CD4-positive, alpha-beta T cell treated with Interleukin-12 subunit alpha and Interleukin-12 subunit beta, for 1 hour (primary cell): ENCODE measurements at places on chromosomes 12 and 14.

GRCh38 chr14:75406856-75407255 is 21.0 kb upstream of the JDP2 start:
- no peak for DNase-seq

GRCh38 chr12:95484524-95484923 is 10.6 kb downstream of the METAP2 start:
- DNase-seq = no peak

GRCh38 chr12:12839003-12839395 is 25.9 kb downstream of the DDX47 start:
- DNase-seq = no peak

DNA sequence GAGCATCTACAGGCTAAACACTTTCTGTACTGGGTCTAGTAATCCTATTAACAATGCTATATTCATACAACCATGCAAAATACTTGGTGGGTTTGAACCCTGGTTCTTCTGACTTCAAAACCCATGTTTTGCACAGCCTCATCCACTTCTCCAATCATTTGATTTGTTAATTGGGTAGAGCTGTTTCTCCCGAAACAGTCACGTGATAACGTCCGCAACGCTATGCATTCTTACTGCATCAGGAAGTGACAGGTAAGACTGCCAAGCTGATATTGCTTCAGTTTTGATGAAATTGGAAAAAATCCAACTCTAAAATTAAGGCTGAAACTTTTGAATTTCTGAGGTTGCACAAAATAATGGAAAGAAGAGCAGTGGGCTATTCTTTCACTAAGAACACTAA is 30.4 kb upstream of the RNU6-7 start:
- DNase-seq = no peak

DNA sequence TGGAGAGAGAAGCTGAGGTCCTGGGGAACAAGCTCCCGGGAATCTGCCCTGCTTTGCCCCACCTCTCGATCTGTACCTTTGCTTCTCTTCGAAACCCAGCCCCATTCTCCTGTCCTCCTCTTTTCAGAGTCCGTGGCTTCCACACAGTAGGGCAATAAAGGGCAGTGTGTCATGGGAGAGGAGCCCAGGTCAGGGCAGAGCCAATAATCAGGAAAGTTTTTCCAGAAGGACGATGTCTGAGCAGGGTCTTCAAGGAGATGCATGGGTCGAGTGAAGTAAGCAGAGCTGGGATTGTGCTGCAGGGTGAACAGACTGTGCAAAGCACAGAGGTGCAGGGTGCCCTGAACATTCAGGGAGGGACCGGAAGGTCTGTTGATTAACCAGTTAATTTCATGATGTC is 22.1 kb upstream of the SERPINA4 start:
- no peak for DNase-seq

DNA sequence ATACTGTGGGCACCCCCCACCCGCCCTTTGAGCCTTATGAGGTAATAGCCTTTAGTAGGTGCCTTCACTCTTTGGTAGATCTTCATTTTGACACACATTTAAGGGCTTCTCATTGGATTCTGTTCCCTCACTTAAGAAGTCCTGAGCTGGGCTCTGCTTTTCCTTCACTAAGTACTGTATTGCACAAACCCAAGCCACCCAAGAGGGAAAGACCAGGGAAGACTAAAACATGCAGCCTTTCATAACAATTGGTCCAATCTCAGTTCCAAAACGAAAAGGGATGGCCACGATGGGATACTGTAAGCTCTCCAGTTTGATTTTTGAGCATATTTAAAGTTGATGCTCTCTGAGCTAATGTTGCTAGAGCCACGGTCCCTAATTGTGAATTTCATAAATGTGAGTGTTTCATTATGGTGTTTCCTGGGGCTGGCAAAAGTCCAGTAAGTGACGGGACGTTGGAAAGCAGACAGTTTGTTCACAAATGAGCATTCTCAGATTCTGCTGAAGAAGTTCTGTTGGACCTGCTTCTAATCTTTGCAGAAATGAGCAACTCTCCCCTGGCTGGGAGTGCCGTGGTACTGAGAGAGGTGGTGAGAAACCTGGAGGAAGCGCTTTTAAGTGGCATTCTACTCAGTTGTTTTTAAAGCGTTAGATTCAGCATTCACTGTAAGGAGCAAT is 9.4 kb downstream of the SSPN start:
- DNase-seq = no peak

- DNase-seq = no peak
Observed at GRCh38 chr12:47095446-47096236, 15.9 kb upstream of the AMIGO2 start.

DNA sequence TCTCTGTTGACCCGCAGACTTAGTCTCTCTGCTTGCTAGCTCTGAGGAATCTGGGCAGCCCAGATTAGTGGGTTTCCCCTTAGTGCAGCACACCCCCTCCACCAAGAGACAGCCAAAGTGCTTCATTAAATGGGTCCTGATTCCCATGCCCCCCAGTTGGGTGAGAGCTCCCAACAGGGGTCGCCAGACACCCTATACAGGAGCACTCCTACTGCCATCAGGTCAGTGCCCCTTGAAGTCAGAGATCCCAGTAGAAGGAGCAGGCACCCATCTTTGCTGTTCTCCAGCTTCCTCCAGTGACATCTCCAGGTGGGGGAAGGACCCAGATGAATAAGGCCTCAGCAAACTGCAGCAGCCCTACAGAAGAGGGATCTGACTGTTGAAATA is 36.7 kb upstream of the C14orf132 start:
- no peak for DNase-seq

DNA sequence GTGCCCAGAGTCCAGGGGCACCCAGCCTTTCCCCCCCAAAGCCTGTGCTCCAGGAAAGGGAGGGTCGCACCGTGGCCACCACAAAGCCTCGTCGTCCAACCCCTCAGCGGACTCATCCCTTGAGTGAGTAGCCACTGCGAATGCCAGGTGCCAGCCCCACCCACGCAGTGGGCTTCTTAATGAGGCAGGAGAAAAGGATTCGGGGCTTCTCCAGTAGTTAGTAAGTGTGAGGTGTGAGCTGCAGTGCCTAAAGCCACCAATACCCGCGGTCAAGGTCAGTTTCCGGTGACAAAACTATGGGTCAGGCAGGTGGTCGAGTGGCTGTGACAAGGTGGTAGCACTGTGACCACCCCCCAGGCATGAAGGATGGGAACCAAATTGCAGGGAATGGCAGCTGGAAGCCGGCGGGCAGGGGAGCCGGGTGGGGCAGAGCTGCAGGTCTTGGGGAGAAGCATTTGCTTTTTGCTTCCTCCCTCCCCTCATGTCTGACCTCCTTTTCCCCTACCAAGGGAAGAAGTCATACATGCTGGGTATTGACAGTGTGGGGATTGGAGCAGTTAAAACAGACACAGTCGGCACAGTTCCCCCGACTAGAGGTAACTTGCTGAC is 8.0 kb downstream of the RAN start:
- DNase-seq = no peak

DNA sequence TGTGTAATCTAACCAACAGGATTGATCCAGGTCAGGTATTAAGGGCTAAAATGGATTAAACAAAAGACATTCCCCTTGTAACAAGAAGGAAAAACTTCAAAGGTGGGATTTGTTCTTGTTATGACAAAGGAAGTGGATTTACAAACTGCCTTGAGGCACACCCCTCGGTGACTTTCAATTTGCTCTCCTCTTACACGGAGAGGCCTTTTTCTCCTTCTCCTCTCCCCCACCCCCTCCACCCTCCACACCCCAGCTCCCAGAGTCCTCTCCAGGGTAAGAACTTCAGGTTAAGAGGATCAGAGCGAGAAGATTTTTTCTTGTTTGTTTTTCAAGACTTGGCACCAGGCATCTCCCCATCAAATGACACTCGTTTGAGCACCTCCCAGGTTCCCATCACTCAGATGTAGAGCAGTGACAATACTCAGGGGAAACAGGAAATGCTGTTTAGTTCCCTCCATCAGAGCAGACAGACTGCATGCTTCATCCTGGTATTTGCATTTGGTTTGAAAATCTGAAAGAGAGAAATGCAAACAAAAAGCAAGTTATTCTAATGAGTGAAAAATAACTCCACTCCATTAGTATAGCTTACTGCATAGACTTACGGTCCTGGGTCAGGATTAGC is 77.6 kb upstream of the TMEM260 start:
- no peak for DNase-seq

DNA sequence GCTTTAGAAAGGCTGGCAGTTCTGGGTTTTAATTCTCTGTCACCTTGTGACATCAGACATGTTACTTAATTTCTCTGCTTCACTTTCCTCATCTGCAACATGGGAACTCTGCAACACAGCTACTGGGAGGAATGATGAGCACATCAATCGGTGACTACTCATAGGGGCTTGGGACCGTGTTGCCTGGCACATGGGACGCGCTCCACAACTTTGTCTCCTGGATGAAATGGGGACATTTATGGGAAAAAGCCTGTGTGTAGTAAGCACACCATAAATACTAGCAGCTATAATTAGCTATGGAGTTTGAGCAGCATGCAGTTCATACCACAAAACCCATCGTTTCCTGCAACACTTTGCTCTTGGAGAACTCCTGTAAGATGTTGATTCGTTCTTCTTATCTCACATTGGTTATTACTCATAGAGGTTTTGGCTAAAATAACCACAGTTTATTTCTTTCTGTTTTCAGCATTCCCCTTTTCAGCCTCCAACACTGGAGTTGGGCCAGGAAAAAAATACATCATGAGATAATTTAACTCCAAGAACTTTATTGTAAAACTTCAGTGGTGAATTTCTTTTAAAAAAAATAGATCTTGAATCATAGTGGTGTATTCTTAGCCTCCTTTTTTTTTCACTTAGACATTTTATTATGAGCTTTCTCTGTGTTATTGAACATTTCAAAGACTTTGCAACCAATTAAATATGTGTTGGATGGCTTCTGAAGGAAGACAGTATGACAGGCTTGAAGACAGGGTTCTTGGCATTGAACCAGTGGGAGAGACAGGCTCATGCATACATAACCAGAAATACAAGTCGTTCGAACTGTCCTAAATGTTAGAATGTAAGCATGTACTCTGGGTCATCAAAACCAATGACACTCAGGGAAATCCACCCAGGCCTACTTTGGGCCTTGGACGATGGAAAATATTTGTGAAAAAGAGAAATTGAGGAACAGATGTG is 72.7 kb downstream of the RIN3 start:
- DNase-seq = peak; percentile 66

GRCh38 chr14:24080888-24081738 is 9.8 kb downstream of the CPNE6 start:
- peak; percentile 70 for DNase-seq

DNA sequence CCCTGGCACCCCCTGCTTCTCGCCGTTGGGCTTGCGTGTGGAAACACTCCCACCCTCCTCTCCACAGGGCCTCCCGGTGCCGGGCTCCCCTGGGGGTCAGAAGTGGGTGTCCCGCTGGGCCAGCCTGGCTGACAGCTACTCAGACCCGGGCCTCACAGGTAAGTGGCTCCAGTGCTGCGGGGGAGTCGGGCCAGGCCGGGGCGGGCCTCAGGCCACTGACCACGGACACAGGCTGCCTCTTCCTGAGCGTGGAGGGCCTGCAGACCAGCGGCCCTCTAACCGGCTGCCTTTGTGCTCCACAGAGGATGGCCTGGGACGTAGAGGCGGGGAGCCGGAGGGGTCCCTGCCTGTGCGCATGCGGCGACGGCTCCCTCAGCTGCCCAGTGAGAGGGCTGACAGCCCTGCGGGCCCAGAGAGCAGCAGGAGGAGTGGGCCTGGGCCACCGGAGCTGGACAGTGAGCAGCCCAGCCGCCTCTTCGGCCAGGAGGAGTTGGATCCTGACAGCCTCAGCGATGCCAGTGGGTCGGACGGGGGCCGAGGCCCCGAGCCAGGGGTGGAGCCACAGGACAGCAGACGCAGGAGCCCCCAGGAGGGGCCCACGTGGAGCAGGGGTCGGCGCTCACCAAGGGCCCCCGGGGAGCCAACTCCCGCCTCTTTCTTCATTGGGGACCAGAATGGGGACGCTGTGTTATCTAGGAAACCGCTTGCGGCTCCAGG is 21.1 kb downstream of the CEP170B start:
- DNase-seq = no peak
